ENCODE measurements at places on chromosomes 6 and 20. TPM values are rescaled to one million over a fixed set of nuclear protein-coding genes. Genes with fewer than 3 reads are reported as not detected.

DNA sequence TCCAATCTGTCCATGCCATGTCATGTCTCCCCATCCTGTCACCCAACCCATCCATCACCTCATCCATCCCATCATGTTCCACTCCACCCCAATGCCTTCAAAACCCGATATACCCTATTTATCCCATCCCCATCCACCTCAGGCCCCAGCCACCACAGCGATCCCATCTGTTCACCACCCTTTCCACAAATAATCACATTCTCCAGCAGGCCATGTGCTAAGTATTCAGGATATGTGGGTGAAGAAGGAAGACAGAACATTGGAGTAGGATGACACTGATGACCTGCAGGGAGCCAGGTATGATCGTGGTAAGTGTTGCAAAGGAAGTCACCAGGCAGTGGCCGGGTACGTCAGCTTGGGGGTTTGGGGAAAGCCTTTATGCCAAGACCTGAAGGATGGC lies 48.8 kb downstream of the NPEPL1 start:
- peak; percentile 28 for DNase-seq

GRCh38 chr6:14037402-14038277 lies 79.9 kb upstream of the CD83 start:
- no peak for DNase-seq

GRCh38 chr6:112191509-112192020 lies 62.8 kb downstream of the LAMA4 start:
- no peak for DNase-seq

DNA sequence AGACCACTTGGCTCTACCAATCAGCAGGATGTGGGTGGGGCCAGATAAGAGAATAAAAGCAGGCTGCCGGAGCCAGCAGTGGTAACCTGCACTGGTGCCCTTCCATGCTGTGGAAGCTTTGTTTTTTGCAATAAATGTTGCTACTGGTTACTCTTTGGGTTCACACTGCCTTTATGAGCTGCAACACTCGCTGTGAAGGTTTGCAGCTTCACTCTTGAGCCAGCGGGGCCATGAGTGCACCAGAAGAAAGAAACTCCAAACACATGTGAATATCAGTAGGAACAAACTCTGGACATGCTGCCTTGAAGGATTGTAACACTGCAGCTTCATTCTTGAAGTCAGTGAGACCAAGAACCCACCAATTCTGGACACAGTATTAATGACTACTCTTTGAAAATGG lies 89.9 kb upstream of the MBOAT1 start:
- no peak for DNase-seq

- peak; percentile 43 for DNase-seq
These were observed 86.2 kb downstream of the VEGFA start for GRCh38 chr6:43856005-43856765.

GRCh38 chr20:62819494-62820174 lies 2.8 kb downstream of the COL9A3 start:
- no peak for DNase-seq

- no peak for DNase-seq
These were observed 129.4 kb downstream of the BCAS1 start for GRCh38 chr20:53940907-53941545.

- DNase-seq, result no peak
These were observed 25.3 kb downstream of the RIPOR2 start for GRCh38 chr6:24910331-24910960.

DNA sequence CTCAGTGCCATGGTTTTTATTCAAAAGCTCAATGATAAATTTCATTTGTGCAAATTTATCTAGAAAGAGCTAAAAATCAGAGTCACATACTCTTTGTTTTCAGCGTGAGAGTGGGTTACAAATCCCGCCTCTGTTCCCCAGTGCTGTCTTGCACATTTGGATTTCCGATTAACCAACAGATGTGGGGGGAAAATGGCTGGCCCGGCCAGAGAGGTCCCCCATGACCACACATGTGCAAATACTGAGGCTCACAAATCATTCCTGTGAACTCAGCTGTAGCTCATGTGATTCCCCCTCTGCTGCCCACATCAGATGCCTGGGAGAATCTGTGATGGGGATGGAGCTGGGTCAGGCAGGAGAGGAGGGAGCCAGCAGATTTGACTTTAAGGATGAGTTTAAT lies 168.7 kb downstream of the PAX1 start:
- DNase-seq, result no peak

DNA sequence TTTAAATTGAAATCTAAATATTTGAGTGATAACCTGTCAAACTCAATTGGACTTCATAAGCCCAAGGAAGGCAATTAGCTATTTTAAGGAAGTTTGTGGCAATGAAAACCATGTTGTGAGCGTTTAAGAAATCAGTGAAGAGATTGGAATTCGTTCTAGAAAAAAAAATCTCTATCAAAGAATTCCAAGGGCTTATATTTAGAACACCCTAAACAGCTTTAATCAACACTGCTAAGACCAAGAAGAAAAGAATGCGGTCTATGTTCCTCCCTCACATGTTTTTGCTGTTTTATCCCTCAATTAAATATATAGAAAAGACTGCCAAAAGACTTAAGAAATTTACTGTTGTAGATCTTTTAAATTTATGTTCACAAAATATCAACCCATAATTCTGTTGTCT lies 16.6 kb upstream of the ABRACL start:
- DNase-seq, result no peak

- peak; percentile 60 for DNase-seq
These were observed 49.4 kb downstream of the CTCFL start for GRCh38 chr20:57475388-57476083.

DNA sequence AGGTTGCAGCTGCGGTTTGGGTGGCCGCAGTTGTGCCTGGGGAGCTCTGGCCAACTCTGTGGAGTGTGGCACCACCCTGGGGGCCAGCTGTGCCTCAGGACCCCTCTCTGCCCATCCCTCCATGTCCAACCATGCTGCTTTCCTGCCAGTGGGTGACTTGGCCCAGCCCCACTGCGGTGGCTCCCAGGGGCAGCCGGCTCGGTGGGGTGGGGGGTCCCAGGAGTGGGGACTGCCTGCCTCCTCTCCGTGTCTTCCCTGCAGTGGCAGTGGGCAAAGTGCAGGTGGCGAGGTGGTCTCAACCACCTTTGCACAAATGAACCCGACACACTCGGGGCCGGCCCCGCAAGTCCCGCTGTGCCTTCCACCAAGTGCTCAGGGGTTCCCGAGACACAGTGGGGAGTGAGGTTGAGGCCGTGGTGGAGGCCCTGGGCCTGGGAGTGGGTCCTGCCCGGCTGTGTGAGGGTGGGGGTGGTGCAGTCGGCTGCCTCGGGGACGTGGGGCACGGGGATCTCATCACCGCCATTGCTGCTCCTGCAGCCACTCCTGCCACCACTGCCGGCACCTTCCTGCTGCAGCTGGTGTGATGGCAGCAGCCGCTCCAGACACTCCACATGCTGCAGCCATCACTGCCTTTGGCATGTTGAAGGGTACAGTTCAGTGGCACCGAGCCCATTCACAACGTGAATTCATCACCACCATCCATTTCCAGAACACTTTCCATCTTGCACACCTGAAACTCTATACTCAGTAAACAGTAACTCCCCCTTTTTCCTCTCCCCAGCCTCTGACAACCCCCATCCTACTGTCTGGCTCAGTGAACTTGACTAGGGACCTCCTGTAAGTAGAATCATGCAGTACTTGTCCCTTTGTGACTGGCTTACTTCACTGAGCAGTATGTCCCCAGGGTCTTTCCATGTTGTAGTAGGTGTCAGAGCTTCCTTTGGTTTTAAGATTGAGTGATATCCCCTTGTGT lies 10.7 kb upstream of the SLCO4A1 start:
- DNase-seq, result no peak

DNA sequence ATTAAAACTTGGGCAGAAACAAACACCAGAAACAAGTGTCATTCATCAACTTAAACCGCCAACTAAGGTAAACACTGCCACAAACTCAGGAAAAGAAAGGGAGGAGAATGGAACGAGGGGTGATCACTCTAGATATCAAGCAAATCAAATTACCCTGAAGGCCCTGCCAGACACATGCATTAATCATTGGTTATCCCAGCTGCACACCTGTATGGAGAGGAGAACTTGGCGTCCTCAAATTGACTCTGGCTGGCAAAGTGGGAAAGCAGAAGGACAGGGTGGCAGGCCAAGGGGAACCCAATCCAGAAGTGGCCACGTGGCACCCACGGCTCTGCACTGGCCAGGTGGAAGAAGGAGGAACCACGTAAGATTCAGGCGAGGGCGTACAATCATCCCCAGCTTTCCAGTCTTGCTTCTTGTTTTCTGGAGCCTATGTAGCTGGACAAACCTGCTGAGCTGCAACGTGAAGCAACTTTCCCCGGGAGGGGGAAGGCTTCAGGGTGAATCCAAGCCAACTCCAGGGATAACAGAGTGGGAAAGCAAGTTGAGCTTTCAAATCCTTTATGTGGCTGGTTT lies 156.2 kb upstream of the JARID2 start:
- no peak for DNase-seq

- DNase-seq, result no peak
These were observed 101.6 kb upstream of the CARMIL1 start for GRCh38 chr6:25177500-25178028.

- no peak for DNase-seq
These were observed 104.9 kb upstream of the PREP start for GRCh38 chr6:105507811-105508210.

DNA sequence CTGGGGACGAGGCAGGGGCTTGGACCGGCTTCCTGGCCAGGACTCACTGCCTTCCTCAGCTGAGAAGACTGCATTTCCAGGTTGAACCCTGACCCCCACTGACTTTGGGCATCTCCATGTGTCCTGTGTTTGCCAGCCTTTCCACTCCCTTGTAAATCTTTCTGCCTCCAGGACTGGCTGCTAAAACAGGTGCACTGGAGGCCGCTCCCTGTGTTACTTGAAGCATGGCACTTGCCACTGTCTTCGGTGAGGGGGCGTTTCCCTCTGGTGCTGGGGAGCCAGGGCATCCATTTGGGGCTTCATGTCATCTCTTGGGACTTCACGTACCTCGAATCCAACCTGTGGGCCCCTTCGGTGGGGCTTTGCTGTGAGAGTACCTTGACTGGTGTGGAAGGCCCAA lies 6.7 kb upstream of the RBM38 start:
- DNase-seq, result no peak

DNA sequence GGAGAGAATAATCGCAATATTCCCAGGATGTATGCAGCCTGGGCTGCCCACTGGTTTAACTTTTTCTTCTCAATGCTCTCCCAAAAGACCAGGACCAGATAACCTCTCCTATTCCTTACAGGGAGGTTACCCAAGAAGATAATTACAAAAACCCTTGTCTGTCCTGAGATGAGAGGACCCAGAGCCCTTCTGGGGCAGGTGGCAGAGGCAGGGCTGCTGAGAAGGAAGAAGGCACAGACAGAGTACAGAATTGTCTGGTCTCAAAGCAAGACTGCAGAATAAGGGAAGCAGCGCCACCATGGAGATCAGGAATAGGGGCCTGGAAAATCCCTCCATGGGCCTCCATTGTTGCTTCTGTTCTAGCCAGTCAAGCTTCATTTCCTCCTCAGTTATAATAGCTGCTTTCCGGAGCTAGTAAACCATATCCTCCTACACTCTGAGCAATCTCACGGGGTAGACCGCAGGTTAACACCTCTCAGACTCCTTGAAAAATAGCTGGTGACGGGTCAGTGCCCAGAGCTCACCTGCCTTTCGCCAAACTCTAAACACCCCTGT lies 463 bp upstream of the HLA-DMB start:
- DNase-seq, result no peak

DNA sequence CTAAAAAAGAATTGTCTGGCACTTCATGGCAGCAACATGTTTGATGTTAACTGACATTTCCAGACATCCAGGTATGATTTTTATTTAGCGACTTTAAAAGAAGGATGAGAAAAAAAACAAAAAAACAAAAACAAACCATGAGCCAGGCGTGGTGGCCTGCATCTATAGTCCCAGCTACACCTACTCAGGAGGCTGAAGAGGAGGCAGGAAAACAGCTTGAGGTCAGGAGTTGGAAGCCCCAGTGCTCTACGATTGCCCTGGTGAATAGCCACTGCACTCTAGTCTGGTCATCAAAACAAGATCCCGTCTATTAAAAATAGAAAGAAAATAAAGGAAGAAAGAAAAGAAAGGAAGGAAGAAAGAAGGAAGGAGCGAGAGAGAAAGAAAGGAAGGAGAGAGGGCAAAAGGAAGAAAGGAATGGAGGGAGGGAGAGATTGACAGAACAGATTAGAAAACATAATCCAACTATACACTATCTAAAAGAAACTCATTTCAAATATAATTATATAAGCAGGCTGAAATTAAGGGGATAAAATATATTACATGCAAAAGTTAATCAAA lies 141.6 kb downstream of the TRIM27 start:
- no peak for DNase-seq

- no peak for DNase-seq
These were observed 174.0 kb downstream of the TASP1 start for GRCh38 chr20:13464702-13465101.

- no peak for DNase-seq
These were observed 75.9 kb upstream of the GATA5 start for GRCh38 chr20:62551407-62552323.

ADAM33 gene
- 52.0 TPM for total RNA-seq

RSPO3 gene
- 77.1 TPM for total RNA-seq

ELOVL4 gene
- 1.8 TPM for total RNA-seq

OARD1 gene
- 12.1 TPM for total RNA-seq

FAM209A gene
- total RNA-seq, result not detected

SOX18 gene
- total RNA-seq, result 47.6 TPM

CD24 gene
- total RNA-seq, result 3.0 TPM

PSMF1 gene
- 110 TPM for total RNA-seq

ATP9A gene
- 36.6 TPM for total RNA-seq

DEFB127 gene
- not detected for total RNA-seq

SNRPB gene
- 111 TPM for total RNA-seq
